ENCODE measurements at places on chromosomes 3 and 15. TPM values are rescaled to one million over a fixed set of nuclear protein-coding genes. Genes with fewer than 3 reads are reported as not detected.

The LRRC31 gene
- not detected for total RNA-seq

The FRMD5 gene
- 0.26 TPM for total RNA-seq

The NME9 gene
- 1.6 TPM for total RNA-seq

- no peak for ATAC-seq
Measured at GRCh38 chr15:75030023-75030413, 6.6 kb downstream of the PPCDC start.

- no peak for ATAC-seq
Measured at GRCh38 chr3:130604806-130605205, 87.8 kb downstream of the COL6A6 start.

GRCh38 chr3:152738656-152739055 lies 96.3 kb upstream of the P2RY1 start:
- ATAC-seq = no peak

- ATAC-seq = no peak
Measured at GRCh38 chr3:142907996-142908395, 19.1 kb upstream of the PCOLCE2 start.
